Stimulated activated CD8-positive, alpha-beta memory T cell treated with anti-CD3 and anti-CD28 coated beads, Interleukin-15, amount 100 ng/mL, for 4 hours (primary cell): ENCODE measurements at places on chromosomes 1 and 21.

- DNase-seq = peak; percentile 17
These were observed 3.1 kb downstream of the TACSTD2 start for GRCh38 chr1:58573705-58574591.

DNA sequence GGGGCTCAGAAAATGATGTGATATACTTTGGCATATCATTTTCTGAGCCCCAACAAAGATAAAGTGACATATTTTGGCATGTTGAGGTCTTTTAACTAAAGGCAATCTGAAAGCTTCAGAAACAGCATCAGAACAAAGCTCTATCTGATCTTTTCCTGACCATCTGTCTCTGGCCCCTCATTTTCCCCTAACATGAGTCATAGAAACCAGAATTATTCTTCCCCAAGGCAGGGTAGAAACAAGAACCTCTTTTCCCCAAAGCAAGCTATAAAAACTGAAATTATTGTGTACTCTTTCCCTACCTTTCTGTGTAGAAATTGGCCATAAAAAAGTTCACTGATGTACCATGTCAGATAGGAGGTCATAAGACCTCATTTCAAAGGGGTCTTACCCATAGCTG is 48.7 kb upstream of the PLA2G4A start:
- DNase-seq = no peak

DNA sequence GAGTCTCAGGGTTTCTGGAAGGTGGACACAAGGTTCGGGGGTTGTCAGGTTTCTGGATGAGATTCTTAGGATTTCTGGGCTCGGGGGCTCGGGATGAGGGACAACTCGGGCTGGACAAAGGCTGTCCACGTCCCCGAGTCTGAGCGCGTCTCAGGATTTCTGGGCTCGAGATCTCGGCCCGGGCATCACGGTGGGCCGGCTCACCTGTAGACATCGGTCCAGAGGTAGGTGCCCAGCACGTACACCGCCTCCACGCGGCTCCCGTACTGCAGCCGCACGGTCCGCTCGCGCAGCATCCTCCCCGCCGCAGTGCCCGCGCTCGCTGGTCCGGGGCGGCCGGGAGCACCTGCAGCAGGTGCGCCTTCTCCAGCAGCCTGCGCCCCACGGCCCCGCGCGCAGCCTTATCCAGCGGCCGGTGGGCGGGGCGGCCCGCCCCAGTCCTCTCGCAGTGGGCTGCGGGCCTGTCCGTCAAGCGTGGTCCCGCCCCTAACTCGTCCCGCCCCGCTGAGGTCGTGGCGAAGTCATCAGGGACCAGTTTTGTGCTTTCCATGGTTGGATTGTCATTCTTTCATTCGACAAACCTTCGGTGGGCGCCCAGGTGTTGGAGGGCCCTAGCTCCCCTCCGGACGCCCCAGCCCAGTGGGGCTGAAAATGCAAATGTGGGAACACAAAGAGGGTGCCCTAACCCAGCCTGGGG is at the start of gene PADI2:
TSS of gene PADI2 (minus strand) at position 376 of the 697 bp plus-strand sequence. CDS start at position 296, 80 bp downstream.
- DNase-seq = peak; percentile 13

- DNase-seq = no peak
These were observed 12.3 kb downstream of the ZNF436 start for GRCh38 chr1:23357138-23357908.

DNA sequence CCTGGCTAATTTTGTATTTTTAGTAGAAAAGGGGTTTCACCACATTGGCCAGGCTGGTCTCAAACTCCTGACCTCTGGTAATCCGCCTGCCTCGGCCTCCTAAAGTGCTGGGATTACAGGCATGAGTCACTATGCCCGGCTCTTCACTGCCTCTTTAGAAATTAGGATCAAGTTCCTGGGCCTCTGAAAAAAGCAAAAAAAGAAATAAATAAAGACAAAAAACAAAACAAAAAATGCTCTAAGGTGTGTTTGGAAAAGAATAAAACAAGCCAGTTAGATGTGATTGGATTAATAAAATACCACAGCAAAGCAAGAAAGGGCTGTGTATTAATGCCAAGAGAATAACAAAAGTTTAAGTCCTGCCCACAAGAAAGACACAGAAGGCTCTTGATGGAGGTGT is 4.2 kb upstream of the ABCB10 start:
- DNase-seq = no peak

DNA sequence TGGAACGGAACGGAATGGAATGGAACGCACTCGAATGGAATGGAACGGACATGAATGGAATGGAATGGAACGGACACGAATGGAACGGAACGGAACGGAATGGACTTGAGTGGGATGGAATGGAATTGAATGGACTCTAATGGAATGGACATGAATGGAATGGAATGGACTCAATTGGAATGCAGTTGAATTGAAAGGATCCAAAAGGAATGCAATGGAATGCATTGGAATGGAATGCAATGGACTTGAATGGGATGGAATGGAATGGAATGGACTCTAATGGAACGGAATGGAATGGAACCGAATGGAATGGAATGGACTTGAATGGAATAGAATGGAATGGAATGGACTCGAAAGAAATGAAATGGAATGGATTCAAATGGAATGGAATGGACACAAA is 102.4 kb upstream of the OR4F16 start:
- no peak for DNase-seq

DNA sequence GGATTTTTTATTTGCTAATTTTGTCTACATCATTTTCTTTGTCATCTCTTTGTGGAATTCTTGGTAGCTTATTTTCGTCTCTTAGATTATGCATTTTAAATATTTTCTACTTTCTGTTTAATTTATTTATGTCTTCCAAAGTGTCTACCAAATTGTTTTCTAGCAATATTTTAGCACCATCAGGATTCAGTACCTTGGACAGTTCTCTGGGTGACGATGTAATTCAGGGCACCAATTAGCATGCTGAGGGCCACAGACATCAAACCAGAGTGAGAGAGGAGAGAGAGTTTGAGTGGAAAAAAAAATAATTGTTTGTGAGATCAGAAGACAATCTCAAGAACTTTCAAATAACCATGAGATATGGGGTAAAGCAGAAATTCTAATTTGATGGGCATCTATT is 169.8 kb upstream of the CXADR start:
- no peak for DNase-seq

DNA sequence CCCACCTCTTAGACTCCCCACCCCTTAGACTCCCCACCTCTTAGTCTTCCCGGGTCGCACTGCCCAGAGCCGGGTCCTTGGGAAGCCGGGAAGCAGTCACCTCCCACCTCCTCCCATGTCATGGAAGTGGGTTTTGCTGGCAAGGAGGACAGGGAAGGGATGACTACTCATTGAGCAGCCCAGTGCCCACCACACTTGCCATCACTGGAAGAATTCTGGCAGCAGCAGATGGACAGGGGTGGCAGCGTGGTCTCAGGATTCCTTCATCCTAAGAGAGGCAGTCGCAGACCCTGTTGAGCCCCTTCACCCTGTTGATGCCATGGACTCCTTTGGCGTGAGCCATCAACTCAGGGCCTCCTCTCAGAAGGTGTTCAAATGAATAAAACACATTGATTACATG is 140.8 kb downstream of the PGBD5 start:
- DNase-seq = no peak

GRCh38 chr1:19619697-19620384 is 24.3 kb upstream of the NBL1 start:
- DNase-seq = no peak

DNA sequence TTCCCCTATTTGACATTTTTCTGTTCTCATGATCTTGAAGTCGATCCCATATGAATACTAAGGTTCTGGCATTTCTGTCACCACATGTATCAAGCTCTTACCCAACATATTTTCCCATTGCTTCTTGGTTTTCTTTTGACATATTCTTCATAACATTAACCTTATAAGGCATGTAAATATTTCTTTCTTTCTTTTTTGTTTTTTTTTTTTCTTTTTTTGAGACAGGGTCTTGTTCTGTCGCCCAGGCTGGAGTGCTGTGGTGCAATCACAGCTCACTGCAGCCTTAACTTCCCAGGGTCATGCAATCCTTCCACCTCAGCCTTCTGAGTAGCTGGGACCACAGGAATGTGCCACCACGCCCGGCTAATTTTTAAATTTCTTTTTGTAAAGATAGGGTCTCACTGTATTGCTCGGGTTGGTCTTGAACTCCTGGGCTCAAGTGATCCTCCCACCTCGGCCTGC is 33.1 kb upstream of the ERRFI1 start:
- no peak for DNase-seq

DNA sequence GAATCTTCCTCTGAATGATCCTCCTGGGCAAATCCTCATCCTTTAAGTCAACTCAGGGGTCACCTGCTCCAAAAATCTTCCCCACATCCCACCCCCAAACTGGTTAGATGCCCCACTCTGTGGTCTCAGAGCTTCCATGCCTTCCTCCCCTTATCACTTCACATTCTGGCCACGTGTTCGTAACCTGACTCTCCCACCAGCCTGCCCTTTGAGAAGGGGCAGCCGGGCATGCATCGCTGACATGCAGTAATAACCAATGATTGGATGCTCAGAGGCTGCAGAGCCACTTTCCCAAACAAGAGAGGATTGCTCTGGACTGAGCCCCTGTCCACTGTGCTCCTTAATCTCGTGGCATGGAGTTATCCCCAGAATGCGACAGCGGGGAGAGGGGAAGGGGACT is 7.0 kb downstream of the LELP1 start:
- DNase-seq = no peak

GRCh38 chr1:6484826-6485167 is 6.7 kb downstream of the PLEKHG5 start:
- DNase-seq = no peak

GRCh38 chr21:15319727-15320126 is 254.9 kb upstream of the NRIP1 start:
- DNase-seq = no peak

- no peak for DNase-seq
These were observed 33.3 kb upstream of the BECN2 start for GRCh38 chr1:241924080-241924808.

DNA sequence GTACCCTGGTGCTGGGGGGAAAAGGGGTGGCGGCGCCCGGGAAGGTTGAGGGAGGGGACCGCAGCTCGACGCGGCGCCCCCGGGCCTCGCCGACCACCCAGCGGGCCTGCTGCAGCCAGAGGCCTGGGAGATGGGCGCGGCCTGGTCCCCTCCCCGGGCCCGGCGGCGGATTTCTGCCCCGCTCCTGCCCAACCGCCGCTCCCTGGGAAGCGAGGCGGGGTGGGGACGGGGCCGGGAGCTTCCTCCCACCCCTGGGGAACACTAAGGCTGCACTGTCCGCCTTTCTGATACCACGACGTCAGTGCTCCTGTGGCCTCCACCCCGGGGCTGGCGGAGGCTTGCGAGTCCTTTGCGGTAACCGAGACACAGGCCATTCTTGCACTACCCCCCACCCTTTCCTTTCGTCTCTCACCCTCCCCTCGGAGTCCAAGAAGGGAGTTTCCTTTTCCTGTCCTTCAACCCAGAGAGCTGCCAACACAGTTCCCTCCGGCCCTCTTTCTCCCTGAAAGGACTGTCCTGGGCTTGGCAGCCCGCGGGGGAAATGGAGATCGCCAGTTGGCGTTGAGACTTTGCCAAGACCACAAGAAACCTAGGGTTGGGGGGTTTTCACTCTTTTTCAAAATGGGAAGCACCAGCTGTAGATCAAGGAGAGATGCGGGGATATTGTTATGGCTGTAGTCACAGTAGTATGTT is 742 bp downstream of the SH3GLB1 start:
- DNase-seq = peak; percentile 7

DNA sequence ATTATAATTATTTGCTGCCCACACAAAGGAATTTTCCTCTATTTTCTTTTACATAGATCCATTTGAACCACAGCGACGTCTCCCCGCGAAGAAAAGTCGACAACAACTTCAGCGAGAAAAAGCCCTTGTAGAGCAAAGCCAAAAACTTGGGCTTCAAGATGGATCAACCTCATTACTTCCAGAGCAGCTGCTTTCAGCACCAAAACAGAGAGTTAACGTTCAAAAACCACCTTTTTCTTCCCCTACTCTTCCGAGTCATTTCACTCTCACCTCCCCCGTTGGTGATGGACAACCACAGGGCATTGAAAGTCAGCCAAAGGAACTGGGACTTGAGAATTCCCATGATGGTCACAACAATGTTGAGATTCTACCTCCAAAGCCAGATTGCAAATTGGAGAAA is 7.2 kb downstream of the GORAB start:
- no peak for DNase-seq

GRCh38 chr1:166322470-166322869 is 155.7 kb upstream of the FAM78B start:
- DNase-seq = no peak

DNA sequence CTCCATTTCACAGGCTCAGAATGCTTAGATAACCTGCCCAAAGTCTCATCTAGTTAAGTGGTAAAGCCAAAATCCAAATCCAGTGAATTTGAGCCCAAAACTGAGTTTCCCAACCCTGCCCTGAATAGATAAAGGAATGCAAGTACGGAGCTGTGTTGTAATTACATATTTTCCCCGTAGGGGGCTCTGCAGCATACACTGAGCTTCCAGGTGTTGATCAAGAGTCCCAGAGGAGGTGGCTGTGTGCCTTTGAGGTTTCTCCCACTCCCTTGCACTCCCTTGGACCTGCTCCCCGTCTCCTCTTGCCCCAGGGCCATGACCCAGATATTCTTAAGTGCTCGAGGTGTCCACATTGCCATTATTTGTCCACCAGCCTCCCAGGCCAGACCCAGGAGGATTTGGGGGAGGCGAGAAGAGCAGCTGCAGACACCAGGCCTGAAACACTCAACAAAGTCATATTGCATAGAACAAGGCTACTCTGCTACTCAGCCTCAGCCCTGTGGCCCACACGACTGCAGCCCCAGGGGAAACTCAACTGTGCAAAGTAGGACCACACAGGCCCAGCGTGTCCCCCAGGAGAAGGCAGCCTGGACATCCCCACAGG is 18.4 kb upstream of the LY9 start:
- DNase-seq = no peak

DNA sequence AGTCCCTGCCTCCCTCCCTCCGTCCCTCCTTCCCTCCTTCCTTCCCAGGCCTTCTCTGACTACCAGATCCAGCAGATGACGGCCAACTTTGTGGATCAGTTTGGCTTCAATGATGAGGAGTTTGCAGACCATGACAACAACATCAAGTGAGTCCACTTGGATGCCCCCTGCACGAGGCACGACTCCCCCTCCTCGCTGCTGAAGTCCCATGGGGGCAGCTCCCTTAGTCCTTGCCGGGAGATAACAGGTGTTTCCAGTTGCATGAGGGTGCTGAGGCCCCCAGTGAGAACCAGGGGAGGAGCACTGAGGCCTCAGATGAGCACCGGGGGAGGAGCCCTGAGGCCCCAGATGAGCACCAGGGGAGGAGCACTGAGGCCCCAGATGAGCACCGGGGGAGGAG is 200.0 kb downstream of the LIPI start:
- DNase-seq = no peak

GRCh38 chr1:58773406-58773840 is 10.4 kb downstream of the JUN start:
- DNase-seq = no peak

DNA sequence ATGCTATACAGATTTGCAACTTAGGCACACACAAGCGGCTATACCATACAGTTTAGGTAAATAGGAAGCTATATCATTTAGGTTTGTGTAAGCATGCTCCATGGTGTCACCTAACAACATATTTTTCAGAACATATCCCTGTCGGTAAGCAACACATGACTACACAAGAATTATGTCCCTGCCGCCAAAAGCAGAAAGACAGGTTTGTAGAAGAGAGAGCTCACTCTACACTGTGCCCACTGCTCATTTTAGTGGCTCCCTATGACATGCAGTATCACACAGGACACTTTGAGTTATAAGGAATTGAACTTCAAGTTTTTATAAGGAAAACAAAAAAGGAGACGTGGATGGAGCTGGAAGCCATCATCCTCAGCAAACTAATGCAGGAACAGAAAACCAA is 132.5 kb upstream of the KAZN start:
- DNase-seq = no peak
